Esophagus mucosa (tissue), 1 donor: ENCODE measurements at places on chromosomes 1 and 21.

- ATAC-seq, result no peak
These were observed 34.7 kb upstream of the ERO1B start for GRCh38 chr1:236316437-236316836.

GRCh38 chr1:229843627-229844238, 217.7 kb downstream of the URB2 start:
- peak; percentile 67 for ATAC-seq

DNA sequence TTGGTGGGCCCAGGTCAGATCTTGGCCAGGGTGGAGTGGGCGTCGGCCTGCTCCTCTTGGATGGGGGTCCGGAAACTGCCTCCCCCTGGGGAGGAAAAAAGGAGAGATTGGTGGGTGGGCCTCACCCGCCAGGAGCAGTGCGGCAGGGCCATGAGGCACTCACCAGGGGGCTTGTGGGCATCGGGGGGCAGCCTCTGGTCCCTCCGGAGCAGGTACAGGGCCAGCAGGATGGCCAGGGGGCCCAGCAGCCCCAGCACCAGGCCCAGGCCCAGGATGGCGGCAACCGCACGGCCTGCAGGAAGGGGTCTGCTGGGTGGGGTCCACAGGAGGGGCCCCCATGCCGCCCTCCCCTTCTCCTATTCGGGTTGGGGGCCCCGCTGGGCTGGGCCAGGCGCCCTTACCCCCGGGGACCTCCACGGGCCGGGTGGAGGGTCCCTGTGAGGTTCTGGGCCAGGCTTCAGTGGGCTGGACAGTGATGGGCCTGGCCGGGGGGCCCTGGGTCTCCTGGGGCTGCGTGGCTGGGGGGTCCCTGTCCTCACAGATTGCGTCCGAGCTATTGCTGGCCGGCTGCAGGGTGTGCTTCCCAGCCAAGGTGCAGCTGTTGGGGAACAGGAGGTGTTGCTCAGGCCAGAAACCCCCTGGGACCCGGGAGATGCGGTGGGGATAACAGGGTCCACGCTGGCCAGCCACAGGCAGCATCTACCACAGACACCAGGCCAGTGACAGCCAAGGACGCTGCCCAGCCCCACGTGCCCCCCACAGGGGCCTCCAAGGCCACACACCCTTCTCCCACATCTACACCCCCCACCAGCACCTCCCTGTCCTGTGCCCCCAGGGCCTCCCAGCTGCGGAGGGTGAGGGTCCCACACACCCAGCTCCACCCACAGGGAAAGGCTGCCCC, 2.2 kb downstream of the TNFRSF4 start:
- ATAC-seq, result no peak

- no peak for ATAC-seq
These were observed 121.5 kb upstream of the CACHD1 start for GRCh38 chr1:64348270-64348960.

GRCh38 chr1:104973516-104973915, 1223.8 kb downstream of the AMY1C start:
- no peak for ATAC-seq

- ATAC-seq, result no peak
These were observed 14.8 kb downstream of the IBA57 start for GRCh38 chr1:228180271-228180958.

- no peak for ATAC-seq
These were observed 2.8 kb downstream of the ADGRL2 start for GRCh38 chr1:81803431-81804110.
